ENCODE measurements at places on chromosomes 4 and X.

DNA sequence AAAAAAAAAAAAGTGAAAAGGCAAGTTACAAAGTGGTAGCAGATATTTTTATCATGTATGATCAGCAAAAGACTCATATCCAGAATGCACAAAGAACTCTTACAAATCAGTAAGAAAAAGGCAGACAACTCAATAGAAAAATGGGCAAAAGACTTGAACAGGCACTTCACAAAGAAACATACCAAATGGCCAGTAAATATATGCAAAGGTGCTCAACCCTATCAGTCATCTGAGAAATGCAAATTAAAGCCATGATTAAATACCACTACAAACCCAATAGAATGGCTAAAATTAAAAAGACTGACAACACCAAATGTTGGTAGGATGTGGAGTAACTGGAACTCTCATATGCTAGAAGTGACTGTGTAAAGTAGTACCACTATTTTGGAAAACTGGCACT, 45.4 kb downstream of the CHST7 start:
- DNase-seq, result no peak

DNA sequence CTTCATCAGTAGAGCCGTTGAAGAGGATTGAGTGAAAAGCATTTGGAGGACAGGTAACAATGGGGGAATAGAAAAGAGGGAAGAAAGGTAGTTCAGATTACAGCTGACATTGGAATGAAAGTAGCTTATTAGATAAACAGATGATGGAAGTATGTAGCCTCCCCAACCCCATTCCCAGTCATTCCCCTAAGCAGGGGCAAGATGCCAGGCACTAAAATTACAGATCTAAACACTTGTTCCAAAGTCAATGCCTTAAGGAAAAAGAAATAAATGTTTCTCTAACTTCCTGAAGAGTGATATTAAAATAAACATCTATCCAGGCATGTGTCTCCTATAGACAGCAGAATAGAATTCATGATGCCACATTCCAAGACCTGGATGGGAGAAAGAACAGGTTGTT, 350.8 kb downstream of the PDGFC start:
- no peak for DNase-seq

DNA sequence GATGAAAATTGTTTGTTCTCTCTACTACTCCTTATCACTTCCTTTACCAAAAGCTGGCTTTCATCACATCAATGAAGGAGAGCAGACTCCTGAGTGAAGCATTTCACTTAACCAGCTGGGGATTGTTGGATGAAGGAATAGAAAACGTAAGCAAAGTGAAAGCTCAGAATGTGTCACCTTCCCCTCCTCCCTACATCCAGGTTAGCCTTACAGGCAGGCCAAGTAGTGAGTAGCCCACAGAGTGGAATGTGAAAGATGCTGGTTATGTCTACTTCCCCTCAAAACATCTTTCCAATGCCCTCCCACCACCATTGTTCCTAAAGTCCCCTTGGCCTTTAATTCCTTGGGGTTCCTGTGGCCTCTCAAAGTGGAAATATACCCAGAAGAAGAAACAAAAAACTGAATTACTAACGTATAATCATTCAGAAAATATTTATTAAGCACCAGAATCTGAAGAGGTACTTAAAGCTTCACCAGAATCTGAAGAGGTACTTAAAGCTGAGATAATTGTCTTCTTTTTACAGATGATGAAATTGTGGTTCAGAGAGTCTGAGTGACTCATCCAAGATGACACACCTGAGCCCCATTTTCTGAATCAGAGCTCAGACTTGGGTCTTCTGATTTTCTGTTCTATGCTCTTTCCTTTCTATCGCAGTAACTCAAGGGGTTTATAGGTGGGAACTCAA, 6.5 kb downstream of the P2RY4 start:
- DNase-seq, result no peak

- DNase-seq, result no peak
Observed at GRCh38 chr4:122450847-122451246, 5.7 kb downstream of the IL2 start.

DNA sequence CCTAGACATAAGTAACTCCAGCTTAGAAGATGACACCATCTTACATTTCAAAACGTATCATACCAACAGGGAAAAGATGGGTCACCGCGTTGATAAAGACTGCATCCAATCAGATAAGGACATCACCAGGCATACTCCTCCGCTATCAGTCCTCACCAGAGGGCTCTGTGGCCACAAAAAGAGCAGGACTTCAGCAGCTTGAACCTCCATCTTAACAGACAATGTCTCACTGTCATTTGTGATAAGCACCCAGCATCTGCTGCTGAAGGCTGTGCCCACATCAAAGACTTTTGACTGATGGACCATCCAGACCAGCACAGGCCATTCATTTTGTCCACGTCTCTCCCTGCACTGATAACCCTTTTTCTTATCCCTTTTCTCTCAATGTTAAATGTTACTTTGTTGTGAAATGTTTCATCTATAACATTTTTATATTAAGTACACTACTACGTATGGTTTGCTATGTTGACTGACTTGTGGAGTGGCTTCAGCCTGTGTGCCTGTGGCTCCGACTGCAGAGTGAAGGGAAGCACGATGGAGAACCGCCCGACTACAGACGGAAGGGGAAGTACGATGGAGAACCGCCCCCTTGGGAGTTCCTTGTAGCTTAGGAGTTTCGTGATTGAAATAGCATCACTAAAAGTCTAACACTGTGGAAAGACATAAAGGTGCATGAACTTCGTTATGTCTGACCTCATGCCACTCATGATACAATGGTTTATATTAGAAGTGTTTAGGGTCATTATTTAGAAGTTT, 595.4 kb upstream of the AGA start:
- no peak for DNase-seq

DNA sequence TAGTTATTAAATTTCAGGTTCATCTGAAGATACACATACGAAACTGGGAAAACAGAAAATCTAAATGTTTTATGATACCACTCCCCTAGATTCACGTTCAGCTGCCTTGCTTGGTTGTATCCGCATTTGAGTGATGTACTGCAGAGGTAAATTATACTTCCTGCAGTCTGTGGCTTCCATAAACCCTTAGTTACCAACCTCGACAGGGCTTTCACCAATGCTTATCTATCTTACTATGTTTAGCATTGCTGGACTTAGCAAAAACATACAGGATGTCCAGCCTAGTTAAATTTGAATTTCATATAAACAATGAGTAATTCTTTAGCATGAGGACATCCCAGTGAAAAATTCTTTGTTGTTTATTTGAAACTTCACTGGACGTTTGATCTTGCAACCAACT, 108.8 kb downstream of the TMA16 start:
- DNase-seq, result no peak

DNA sequence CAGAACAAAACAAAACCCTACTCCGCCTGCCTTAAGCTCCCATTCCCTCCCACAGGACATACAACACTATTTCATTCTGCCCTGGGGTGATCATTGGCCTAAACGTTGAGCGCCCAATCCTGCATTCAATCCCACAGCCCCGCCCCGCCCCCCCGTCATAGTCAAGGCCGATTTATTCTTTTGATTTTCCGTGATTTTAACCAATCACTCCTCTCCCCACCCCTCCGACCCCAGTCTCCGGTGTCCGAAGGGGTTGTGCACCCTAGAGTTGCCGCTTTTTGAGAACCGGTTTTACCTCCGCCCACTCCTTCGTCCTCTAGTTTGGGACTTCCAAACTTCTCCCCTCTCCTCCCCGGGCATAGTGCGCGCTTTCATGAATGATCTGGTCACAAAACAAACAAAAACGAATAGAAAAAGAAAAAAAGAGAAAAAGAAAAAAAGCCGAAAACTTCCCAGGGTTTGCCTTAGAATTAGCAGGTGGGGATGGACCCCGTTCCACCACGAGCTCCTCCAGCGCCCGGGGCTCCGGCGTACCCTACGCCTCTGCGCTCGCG, 446 bp upstream of the UBE2A start:
- DNase-seq, result no peak

- no peak for DNase-seq
Observed at GRCh38 chrX:24796204-24796603, 102.5 kb downstream of the POLA1 start.

GRCh38 chrX:117407449-117408150, 709.0 kb downstream of the KLHL13 start:
- no peak for DNase-seq

DNA sequence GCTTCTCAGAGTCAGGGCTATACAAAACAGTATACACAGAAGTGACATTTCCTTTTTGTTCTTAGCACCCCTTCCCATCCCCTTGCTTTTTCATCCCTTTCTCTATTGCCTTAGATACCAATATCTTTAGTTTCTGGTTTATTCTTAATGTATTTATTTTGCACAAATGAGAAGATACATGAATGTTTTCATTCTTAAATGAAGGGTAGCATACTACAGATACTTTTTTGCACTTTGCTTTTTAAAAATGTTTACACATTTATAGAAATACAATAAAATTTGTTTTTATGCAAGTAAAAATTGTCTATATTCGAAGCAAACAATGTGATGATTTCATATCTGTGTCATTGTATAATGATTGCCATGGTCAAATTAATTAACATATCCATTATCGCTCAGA, 33.1 kb downstream of the TSPAN7 start:
- no peak for DNase-seq

DNA sequence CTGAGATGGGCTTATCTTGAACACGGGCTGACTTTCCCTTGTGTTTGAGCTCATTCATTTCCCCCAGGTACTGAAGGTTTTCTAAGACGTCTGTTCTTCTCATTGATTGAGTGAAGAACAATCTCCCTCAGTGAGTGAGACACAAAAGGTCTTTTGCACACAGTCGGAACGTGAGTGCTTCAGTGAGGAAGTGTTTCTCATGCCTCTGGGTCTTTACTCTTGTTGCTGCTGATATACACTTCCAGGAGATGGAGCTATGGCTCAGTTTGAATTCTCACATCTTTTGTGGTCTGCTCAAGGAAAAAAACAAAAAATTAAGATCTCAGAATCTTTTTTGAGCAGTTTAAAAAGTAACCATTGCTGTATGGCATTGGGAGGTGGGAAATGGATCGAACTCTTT, 981.9 kb upstream of the TENM3 start:
- no peak for DNase-seq

GRCh38 chr4:80948995-80949394, 81.5 kb upstream of the BMP3 start:
- DNase-seq, result no peak

GRCh38 chrX:6917666-6918065, 229.8 kb upstream of the STS start:
- DNase-seq, result no peak

GRCh38 chr4:94767446-94767845, 9.7 kb downstream of the BMPR1B start:
- DNase-seq, result no peak

DNA sequence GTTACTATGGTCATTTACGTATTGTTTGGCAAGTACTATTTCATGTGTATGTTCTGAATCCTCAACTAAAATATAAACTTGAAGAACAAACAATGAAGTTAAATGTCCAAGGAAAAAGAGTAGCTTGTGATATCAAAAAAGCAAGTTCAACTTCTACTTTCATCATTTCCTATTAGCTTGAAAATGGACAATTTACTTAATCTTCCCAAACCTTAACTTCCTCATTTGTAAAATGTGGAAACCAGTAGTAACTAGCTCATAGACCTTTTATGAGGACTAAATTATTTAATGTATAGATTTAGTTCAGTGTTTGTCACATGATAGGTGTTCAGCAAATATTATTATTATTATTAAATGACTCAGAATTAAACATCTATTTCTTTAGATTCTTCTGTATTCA, 276.8 kb upstream of the TET2 start:
- DNase-seq, result no peak

- no peak for DNase-seq
Observed at GRCh38 chr4:48436318-48436717, 46.8 kb upstream of the SLC10A4 start.

DNA sequence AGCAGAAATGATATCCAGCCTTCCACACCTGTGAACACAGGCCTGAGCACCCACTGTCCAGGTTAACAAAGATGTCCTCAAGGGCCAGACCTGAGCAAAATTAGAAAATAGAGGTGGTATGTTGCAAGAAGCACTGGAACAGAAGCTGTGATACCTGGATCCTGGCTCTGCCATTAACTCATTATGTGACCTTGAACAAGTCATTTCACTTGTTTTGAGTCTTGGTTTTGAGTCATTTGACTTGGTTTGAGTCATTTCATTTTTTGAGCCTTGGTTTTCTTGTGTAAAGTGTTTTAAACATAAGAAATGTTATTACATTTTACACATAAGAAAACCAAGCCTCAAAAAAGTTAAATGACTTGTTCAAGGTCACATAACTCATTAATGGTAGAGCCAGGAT, 2.9 kb upstream of the NWD2 start:
- no peak for DNase-seq

- DNase-seq, result no peak
Observed at GRCh38 chrX:37685381-37686359, at the start of gene XK. Gene XK (plus strand): TSS chrX:37685791. CDS start chrX:37685962, 171 bp downstream.
